ENCODE measurements at places on chromosomes 3 and 15.

- DNase-seq: no peak
Measured at GRCh38 chr15:66405615-66406014, 18.9 kb downstream of the MAP2K1 start.

GRCh38 chr15:92383519-92384324 lies 10.0 kb upstream of the ST8SIA2 start:
- DNase-seq: no peak

DNA sequence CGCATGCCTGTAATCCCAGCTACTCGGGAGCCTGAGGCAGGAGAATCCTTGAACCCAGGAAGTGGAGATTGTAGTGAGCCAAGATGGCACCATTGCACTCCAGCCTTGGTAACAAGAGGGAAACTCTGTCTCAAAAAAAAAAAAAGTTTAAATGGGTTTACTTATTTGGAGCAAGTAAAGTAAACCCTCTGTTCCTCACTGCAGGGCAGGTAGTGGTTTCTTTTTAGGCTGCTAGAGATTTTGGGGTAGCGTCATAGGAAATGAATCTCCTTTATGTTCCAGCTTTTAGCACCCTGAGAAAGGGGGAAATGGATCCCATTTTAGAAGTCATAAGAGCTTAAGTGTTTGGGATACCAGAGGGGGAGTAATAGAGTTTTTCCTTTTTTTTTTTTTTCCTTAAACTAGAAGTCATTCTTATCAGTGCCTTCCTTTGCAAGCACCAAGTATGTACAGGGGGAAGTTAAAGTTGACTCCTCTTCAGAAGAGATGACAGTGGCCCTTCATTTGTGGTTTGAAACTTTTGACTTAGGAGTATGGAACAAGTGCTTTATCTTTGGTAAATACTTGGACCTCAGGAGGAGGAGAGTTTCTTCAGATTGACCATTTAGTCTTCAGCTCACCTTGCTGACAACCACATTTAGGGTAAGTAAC lies 8.0 kb downstream of the PXK start:
- no peak for DNase-seq

DNA sequence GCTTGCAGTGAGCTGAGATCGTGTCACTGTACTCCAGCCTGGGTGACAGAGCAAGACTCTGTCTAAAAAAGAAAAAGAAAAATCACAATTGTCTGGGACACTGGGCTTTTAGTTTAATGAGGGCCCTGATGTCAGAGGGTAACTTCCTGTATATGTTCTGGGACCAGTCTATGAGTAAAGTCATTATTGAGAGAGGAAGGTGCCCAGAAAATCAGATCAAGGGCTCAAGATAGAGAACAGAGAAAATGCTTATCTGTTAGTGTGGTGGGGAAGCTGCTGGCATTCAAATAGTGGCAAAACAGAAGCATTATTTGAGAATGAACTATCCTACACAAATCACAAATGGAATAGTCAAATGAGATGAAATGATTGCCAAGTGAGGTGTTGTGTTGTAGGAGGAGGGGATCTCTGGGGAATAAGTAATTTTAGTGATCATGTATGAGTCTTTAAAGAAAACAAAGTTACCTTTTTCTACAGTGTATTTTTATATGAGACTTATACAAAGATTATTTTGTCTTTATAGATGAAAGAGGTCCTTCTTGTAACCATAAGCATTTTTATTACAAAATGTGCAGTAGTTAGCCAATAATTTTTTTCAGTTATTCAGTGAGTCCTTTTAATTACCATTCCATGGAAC lies 13.4 kb downstream of the ARIH2 start:
- no peak for DNase-seq

DNA sequence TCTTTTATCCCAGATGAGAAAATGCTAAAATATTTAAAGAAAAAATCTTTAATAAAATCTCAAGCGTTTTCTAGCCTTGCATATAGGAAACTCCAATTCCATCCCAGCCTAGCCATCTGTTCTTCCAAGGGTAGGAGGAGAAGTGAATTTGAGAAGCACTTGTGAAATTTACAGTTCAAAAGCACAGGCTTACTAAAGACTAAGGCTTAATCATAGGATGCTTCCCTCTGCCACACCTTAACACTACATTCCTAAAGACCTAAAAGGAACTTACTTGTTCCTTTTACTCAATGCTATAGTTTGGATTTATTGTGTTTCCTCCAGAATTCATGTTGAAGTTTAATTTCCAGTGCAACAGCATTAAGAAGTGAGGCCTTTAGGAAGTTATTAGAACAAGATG lies 764.8 kb upstream of the CADM2 start:
- no peak for DNase-seq

GRCh38 chr3:158261371-158261991 lies 151.6 kb downstream of the RSRC1 start:
- no peak for DNase-seq

GRCh38 chr3:122353893-122354401 lies 28.9 kb downstream of the CSTA start:
- no peak for DNase-seq

GRCh38 chr15:70955151-70955550 lies 62.5 kb downstream of the LRRC49 start:
- DNase-seq: no peak

- no peak for DNase-seq
Measured at GRCh38 chr3:26084629-26085028, 294.7 kb downstream of the OXSM start.

- DNase-seq: no peak
Measured at GRCh38 chr3:47001731-47002170, 22.3 kb downstream of the NBEAL2 start.

DNA sequence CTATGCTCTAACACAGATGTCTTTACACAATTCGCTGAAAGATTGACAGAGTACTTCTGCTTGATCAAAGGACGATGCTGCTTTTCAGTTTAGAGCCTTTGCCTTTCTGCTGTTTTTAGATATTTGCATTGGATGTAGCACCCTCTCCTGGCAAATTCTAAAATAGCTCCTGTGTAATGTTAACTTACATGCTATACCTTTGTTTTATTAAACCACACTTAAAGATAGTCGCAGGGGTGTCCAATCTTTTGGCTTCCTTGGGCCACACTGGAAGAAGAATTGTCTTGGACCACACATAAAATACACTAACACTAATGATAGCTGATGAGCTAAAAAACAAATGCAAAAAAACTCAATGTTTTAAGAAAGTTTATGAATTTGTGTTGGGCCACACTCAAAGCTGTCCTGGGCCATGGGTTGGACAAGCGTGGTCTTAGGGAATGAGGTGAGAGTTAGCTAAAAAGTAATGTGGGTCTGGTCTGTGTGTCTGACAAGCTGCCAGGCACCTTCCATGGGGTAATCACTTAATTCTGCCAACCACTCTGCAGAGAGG lies 62.9 kb downstream of the ATG7 start:
- DNase-seq: no peak

DNA sequence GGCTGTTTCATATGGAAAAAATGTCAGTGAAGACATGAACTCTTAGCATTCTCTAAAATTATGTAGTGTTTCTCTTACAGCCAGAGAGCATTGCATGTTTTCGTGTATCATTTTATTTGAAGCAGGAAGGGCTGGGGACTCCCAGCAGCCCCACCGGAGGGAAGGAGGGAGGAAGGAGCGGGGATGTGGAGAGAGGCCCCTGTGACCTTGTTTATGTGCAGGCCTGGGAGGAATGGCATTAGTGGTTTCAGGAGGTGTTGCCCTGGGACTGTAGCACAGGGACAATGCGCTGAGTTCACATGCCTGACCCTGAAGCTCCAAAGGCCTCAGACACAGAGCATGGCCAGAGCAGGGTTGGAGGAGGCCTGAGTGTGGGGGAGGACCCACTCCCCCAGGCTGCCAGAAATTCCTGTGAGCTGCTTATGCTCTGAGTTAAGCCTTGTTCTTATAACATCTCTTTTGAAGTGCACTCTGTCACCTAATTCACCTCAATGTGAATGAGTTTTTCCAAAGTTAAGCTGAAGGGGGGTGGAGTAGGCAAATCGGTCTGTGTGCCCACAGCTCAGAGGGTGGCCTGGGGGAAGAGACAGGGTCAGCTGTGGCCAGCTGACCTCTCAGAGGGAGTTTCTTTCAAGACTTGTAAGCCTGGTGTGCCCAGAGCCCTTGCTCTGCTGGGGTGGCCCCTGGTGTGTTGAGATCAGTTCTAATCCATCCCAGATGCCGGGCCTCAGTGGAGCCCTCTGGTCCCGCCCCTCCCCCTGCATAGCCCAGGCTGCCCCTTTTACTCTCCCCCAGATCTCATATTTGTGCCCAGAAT lies 3.9 kb upstream of the RNU6-1 start:
- no peak for DNase-seq

DNA sequence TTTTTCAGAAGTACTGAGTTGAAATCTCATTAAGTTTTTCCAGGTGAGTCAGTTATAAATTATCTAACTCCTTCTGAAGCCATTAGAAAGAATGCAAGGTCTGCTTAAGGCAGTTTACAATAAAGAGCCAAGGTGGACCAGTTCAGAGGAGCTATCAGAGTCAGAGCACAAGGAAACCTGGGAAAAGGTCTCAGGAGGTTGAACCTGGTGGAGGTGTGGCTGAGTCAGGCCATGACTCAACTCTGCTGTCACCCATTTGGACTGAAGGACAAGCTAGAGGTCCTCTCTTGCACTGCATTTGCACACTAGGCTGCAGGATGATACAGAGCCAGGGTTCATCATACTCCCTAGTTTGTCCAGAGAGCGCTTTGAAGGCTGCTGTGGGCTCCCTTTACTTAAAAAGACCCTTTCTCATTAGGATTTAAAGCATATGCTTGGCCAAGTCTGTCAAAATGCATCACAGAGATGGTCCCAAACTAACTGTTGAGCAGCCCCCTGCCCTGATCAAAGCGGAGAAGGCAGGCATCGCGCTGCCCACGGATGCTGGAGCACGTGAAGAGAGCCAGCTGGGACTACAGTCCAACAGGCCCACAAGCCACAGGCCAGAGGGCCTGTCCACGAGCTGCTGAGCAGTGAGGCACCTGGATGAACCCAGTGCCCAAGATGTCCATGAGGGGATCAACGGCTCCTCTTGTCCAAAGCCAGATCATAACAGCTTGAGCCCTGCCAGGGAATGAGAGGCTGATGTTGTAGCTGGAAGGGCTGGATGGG lies 26.0 kb upstream of the MRPS22 start:
- DNase-seq: no peak

- DNase-seq: no peak
Measured at GRCh38 chr15:47652844-47653243, 64.5 kb upstream of the SEMA6D start.

GRCh38 chr3:195416795-195417194 lies 26.0 kb downstream of the ACAP2 start:
- DNase-seq: no peak

GRCh38 chr3:14042680-14043079 lies 82.0 kb downstream of the CHCHD4 start:
- no peak for DNase-seq

GRCh38 chr15:78079298-78080087 lies 2.0 kb upstream of the TBC1D2B start:
- DNase-seq: no peak

Measured in stimulated activated naive CD4-positive, alpha-beta T cell treated with Interleukin-2 at 50 U/mL for 16 hours (primary cell).